ENCODE measurements at places on chromosomes 6 and 20.

- no peak for DNase-seq
These were observed 462.9 kb downstream of the COL12A1 start for GRCh38 chr6:74742793-74743508.

DNA sequence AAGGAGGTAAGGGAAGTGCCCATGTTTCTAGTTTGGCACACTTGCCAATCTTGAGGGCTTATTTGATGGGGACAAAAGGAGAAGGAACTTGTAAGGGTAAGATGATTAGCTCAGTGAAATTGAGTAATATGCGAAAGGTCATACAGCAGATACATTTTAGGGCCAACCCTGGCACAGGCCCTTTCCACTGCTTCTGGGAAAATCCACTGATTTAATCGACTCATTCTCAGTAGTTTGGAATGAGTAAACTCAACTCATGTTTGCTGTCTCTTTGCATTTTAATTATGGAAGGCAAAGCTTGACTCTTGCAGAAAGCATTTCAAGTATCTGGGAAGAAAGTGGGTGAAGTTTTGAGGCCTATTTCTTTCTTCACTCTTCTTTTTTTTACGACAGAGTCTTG lies 20.0 kb downstream of the PHF20 start:
- DNase-seq, result no peak

GRCh38 chr6:112257178-112257855 lies 3.0 kb upstream of the LAMA4 start:
- DNase-seq, result no peak

GRCh38 chr6:123118811-123119210 lies 122.8 kb downstream of the CLVS2 start:
- no peak for DNase-seq

GRCh38 chr6:13011612-13012146 lies 295.1 kb downstream of the PHACTR1 start:
- DNase-seq, result no peak

DNA sequence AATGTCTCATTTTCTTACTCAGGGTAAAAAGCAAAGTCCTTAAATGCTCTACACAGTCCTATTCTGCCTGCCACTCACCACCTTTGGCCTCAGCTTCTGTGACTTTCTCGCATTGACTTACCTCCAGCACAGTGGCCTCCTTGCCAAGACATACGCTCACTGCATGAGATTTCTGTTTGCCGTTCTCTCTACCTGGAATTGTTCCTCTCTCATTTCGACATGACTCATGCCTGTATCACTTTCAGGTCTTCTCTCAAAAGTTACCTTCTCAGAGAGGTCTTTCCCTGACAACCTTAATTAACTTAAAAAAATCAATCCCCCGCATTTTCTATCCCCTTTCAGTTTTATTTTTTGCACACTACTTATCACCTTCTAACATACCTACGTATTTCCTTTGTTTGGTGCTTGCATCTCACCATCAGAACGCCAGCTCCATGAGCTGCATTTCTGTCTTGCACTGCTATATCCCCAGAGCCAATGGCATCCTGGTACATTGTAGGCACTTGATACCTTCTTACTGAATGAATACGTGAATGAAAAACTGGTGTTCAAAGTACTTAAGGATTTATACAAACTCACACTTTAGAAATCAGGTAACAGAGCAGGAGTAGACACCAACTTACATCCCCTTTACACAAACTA lies 24.5 kb downstream of the TENT5A start:
- no peak for DNase-seq

GRCh38 chr6:100920028-100920605 lies 39.0 kb upstream of the ASCC3 start:
- no peak for DNase-seq
